Fibroblast of skin of left biceps (primary cell): ENCODE measurements at places on chromosomes 2 and 18.

DNA sequence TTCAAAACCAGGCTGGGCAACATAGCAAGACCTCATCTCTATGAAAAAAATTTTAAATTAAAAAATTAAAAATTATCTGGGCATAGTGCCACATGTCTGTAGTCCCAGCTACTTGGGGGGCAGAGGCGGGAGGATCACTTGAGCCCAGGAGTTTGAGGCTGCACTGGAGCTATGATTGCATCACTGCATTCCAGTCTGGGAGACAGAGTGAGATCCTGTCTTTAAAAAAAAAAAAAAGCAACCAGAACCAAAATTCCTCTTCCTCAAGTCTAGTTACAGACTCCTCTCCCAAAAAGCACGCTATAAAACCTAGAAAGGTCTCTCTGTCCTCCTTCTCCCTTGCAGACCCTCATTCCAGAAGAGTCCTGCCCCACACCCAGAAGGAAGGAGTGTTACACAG, 23.9 kb downstream of the TNFAIP6 start:
- DNase-seq, result peak; percentile 65

DNA sequence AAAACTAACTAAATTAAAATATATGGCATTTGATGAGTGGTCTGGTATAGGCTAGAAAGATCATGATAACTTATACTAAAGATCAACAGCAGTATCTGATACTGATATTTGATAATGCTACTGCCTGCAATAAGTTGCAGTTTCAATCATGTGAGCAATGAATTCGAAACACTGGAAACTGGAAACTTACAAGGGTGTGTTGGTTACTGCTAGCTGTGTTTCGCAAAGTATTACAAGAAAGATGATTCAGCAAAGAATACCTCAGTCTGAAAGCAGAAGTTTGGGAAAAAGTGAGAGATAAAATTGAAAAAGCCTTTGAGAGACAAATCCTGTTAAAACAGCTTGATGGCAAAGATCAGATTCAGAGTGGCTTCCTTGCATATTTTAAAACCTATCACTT, 294.5 kb downstream of the CCDC178 start:
- no peak for DNase-seq

DNA sequence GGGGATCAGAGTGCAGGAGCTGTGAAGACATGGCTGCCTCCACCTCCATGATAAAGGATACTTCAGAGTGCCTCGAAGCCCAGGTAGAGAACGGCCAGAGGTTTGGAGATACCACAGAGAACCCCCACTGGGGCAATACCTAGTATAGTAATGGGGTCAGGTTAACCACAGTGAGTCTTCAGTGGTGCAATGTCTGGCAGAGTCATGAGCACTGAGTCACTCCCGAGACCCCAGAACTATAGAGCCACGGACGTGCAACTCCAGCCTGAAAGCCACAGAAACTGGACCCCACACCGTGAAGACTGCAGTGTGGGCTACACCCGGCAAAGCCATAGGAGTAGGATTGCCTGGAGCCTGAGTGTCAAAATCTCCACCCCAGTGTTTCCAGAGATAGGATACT, 746.6 kb downstream of the CBLN2 start:
- no peak for DNase-seq

- DNase-seq, result no peak
Measured at GRCh38 chr2:46284260-46284659, 12.9 kb upstream of the EPAS1 start.

DNA sequence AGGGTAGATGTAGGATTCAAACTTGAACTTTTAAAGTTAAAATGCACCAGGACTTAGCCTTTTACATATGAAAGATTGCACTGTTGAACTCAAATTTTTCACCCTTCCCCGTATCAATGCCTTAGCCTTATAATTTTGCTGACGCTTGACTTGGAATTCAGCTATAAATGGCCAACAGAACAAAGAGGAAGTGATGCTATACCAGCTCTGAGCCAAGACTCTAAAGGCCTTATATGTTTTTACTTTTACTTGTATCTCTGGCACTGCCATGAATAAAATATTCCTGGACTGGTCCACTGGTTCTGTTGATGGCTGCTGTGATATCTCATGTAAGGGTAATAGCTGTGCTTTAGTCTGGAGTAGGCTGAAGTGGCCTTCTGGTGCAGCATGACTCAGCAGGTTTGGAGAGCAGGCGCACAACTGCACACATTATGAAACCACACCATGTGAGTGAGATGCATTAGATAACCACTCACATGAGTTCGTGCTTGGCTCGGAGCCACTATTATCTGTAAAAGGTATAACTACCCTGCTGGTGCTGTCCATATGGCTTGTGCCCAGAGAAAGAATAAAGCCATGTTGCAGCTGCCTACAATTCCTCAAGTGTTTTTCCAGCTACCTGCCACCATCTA, 8.4 kb upstream of the IER3IP1 start:
- no peak for DNase-seq

- DNase-seq, result no peak
Measured at GRCh38 chr2:40371525-40372282, 80.2 kb downstream of the SLC8A1 start.

- DNase-seq, result no peak
Measured at GRCh38 chr18:50938912-50939311, 28.9 kb upstream of the ELAC1 start.

DNA sequence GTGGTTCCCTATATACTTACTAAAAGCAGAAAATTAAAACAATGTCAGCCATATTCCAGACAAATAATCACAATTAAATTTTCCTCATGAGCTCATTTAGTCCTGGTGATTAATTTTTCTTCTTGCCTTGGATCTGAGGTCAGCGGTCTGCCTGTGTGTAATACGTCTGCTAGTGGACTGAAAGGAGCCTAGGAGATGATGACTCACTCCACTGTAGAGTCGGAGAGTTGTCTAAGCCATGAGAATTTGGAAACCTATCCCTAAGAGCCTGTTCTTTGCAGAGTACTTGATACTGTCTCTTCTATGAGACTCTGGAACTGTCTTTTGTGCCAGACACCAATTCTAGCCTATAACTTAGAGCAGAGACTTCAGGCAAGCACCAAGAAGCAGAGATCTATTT, 94.2 kb upstream of the RAB27B start:
- DNase-seq, result no peak

- DNase-seq, result no peak
Measured at GRCh38 chr2:46978723-46979122, 63.1 kb upstream of the MCFD2 start.

DNA sequence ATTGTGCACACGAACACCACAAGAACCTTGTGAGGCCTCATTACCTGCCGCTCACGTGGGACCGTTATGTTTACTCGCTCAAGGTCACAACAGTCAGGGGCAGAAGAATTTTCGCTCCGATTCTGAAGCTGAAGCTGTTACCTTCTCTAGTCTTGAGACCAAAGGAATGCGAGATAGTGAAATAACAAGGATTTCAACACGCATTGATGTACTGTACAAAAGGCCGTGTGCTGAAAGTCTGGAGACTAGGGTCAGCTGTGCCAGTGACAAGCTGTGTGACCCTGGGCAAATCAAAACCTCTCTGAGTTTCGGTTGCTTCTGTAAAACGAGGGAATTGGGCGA, 583 bp downstream of the NEMP2 start:
- no peak for DNase-seq
